Sciatic nerve (tissue), 2 donors: ENCODE measurements at places on chromosomes 3 and 15.
A peak's percentile ranks its signal among the peaks of the same experiment; 100 is the strongest.

GRCh38 chr3:125349556-125350165, 25.5 kb downstream of the ZNF148 start:
- DNase-seq = no peak

DNA sequence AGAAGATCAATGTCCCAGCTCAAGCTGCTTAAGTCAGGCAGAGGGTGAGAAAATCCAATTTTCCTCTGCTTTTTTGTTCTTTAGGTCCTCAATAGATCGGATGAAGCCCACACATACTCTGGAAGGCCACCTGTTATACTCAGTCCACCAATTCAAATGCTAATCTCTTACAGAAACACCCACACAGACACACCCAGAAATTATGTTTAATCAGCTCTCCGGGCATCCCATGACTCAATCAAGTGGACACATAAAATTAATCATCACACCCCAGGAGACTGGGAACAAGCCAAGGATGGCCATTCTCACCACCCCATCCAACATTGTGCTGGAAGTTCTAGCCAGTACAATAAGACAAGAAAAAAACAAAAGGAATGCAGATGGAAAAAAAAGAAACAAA, 67.8 kb upstream of the SLC24A5 start:
- DNase-seq = no peak

- DNase-seq = peak; percentile 10
These were observed 7.0 kb downstream of the EIF2B5 start for GRCh38 chr3:184142199-184142598.

DNA sequence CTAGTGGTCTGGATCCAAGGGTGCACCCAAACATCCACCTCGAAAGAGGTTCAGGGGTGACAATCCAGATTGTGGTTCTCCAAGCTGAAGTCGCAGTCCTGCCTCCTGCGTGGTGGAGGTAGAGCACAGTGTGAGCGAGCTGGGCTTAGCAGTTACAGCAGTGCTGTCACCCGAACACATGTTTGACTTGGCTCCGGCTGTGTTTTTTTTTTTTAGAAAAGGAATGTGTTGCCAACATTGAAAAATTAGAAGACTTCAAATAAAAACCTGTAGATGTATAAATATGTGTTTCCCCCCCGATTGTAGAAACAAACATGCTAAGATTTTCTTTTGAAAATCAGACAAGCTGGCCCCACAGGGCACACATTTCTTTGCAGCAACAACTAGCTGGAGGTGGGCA, 530.8 kb downstream of the SHQ1 start:
- DNase-seq = no peak
